ENCODE measurements at places on chromosomes 16 and 17.
A peak's percentile ranks its signal among the peaks of the same experiment; 100 is the strongest.

- no peak for DNase-seq
Measured at GRCh38 chr17:46863383-46864121, 12.2 kb downstream of the WNT9B start.

- DNase-seq: no peak
Measured at GRCh38 chr17:51085150-51085805, 35.4 kb downstream of the SPAG9 start.

DNA sequence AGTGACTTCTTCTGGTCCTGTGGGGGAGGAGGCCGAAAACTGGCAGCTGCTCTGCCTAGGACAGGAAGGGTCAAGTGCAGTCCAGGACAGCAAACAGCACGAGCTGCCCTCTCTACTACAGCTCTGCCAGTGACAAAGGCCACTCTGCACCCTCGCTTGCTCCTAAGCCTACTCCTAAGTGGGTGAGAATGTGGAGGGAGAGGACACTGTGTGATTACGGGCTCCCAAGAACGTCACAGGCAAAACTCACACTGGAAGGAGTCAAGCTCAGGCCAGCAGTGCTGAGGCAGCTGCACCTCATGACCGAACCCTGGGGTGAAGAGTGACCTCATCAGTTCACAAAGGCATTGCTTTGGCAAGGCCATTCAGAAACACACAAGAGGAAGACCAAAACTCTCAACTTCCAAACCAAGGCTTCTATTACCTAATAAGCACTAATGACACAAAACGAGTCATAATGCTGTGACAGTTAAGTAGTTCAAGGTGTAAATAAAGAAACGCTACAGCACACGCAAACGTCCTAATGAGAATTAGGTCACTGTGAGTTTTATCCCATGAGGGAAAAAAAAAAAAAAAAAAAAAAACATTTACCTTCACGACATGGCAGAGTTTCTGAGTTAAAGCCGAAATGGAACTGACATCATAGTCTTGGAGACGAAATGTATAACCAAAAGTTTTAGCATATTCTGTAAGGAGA, 35.1 kb downstream of the MARF1 start:
- DNase-seq: no peak

- DNase-seq: no peak
Measured at GRCh38 chr16:11211061-11211976, 44.7 kb downstream of the SOCS1 start.

GRCh38 chr17:76588182-76588581, 2.5 kb upstream of the ST6GALNAC2 start:
- DNase-seq: no peak

DNA sequence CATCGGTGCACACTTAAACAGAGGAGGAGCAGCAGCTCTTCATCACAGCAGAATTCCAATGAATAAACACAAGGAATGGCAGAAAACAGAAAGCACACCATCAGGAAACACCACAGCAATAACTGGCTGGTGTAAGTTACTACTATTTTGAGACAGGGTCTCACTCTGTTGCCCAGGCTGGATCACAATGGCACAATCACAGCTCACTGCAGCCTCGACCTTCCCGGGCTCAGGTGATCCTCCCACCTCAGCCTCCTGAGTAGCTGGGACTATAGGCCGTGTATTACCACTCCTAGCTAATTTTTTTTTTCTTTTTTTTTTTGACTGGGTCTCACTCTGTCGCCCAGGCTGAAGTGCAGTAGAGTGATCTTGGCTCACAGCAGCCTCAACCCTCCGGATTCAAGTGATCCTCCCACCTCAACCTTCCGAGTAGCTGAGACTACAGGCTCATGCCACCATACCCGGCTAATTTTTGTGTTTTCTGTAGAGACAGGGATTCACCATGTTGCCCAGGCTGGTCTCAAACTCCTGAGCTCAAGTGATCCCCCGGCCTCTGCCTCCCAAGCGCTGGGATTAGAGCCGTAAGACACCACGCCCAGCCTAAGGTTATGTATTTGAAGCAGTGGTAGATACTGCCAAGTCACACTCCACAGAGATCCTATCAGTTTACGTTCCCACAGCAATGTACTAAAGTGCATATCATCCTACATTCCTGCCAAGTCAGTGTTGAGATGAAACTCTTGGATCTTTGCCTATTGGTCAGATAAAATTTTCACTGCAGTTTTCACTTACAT, 20.7 kb downstream of the TRAP1 start:
- no peak for DNase-seq

DNA sequence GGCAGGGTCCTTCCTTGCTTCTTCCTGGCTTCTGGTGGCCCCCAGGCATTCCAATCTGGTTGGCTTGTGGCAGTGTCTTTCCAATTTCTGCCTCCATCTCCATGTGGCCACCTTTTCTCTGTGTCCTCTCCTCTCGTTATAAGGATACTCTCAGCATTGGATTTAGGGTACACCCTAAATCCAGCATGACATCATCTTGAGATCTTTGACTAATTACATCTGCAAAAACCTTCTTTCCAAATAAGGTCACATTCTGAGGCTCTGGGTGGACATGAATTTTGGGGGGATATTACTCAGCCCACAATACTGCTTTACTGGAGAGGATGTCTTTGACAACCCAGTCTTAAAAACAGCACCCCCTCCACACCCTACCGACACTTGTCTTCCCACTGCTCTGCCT, 18.9 kb upstream of the CFAP20 start:
- DNase-seq: no peak

- peak; percentile 18 for DNase-seq
Measured at GRCh38 chr17:74864866-74865395, 5.2 kb upstream of the GRIN2C start.

DNA sequence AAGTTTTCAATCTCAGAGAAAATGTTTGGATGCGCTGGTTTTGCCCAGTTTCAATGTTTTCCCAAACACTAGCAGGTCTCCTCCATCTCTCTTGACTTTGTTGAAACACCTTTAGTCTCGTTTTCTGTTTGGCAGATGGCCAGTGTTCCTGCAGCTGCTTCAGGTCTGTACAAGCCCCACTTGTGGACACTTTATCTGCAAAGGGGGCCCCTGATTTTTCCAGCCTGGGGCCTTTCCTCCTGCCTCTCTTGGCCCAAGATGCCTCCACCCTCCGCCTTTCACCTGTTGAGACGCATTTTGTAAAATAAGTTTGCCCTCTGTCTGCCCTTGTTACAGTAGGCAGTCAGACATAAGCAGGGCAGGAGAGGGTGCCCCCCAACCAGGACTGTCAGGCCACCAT, 21.8 kb upstream of the PRM1 start:
- no peak for DNase-seq

DNA sequence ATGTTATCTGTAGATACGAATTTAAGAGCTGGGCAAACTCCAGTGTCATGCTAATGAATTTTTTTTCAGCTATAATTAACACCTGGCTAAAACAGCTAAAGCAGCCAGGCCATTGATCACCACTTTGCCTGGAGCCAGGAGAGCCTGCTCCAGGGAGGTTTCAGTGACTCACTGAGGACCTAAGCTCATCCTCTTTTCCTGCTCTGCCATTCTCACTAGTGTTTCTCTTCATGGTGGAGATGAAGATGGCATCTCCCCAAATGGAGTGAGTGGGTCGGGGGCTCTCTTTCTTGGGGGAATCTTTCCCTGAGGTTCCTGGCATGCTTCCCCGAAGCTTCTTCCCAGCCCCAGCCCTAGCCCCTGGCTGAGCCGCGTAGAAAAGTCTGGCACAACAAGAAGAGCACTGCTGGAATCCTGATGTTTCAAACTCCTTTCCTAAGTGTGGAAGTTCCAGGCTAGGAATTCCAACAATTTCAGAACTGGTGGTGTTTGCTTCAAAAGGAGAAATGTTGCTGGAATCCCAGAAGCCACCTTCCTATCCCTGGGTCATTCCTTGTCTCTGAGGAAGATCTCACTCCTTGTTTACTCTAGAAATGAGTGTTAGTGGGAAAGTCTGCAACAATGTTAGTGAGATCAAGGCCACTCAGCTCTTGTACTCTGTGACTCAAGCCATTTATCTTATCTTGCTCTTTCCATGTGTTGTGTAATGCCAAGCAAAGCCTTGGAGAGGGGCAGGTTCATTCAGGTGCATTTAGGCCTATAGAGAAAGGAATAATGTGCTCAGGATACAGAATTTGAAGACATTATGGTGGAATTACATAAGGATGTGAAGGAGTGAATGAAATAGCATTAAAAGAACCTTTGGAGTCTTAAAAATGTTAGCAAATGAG, 26.0 kb upstream of the B4GALNT2 start:
- DNase-seq: no peak

- DNase-seq: no peak
Measured at GRCh38 chr16:80296034-80296433, 244.8 kb upstream of the DYNLRB2 start.

DNA sequence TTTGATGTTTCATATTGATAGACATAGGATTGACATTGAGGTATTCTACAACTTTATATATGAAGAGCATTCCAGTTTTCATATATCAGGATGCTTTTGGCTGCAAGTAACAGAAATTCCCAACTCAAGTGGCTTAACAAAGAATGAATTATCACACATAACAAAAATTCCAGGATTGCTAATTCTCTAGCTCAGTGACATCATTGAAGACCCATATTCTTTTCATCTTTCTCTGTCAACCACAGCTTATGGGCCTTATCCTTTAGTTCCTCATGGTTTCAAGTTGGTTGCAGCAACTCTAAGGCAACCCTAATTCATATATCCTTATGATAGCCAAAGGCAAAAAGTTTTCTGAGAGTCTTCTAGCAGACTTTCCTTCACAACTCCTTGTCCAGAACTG, 91.5 kb upstream of the HAS3 start:
- DNase-seq: no peak

- no peak for DNase-seq
Measured at GRCh38 chr17:18016426-18016825, 22.5 kb downstream of the ATPAF2 start.

GRCh38 chr17:33896263-33896662, 358.8 kb upstream of the CCL2 start:
- DNase-seq: no peak

DNA sequence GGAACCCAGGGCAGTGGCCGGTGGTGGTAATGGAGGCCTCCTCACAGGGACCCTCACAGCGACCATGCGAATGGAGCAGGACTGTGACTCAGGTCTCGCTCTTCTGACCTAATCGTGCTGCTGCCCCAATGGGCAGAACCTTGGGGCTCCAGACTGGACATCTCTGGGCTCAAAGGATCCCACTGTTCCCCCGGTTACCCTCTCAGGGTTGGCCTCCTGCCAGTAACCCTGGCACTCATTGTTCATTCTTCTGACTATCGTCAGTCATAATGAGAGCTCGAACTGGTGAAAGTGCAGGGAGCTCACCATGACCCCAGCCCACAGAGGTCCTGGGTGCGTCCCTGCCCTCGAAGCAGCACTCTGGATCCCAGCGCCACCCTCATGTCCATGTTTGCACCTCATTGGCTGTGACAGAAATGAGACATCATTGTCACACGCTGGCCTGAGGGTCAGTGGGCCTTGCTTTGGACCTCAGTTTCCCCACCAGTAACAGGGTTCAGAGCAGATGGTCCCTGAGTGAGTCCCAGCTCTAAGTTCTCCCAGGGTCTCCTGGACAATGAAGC, 4.0 kb upstream of the NPRL3 start:
- DNase-seq: no peak

- no peak for DNase-seq
Measured at GRCh38 chr16:85321509-85322271, 209.4 kb upstream of the CIBAR2 start.

DNA sequence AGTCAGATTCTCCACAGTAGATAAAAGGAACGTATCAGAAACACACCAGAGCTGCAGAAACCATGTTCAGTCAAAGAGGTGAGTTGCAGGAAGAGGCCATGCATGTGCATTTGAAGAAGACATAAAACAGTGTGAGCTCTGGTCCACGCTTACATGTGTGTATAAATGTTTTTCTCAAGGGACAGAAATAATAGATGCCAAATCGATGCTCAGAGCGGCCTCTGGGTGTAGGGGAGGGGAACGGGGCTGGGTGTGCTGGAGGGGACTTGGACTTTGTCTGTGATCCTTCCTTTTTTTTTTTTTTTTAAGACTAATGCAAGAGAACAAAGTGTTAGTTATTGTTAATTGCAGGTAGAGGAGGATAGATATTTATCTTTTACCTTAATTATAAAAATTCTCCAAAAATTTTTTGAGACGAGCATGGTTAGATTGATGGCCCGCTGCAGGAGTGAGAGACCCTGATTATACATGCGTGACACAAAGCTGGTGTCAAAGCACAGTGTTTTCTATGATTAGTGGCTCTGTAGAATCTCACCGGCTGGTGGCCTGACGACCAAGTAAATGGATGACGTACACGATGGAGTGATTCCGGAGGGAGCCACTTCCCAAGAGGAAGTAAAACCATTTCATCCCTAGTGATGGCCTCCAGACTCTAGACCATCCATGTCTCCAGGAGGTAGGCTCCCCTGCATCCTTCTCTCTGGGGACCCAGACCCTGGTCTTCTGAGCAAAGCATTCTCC, 240.2 kb downstream of the ENGASE start:
- no peak for DNase-seq

- DNase-seq: peak; percentile 8
Measured at GRCh38 chr16:50313596-50314478, 47.5 kb downstream of the ADCY7 start.

Measured in stimulated activated CD4-positive, alpha-beta T cell treated with anti-CD3 and anti-CD28 coated beads, TNF-alpha, amount 100 ng/mL, for 1 hour (primary cell).